Breast epithelium (tissue), 4 donors: ENCODE measurements at places on chromosomes 2 and 18.
A peak's percentile ranks its signal among the peaks of the same experiment; 100 is the strongest.

GRCh38 chr2:163419000-163419830 lies 316.6 kb downstream of the FIGN start:
- no peak overlapping the region for H3K27ac ChIP-seq
- no peak for DNase-seq
- H3K4me3 ChIP-seq, result no peak overlapping the region
- no peaks in the 10 kb centered on the region for H3K27me3 ChIP-seq

GRCh38 chr2:161070693-161071479 lies 89.3 kb upstream of the TANK start:
- H3K27me3 ChIP-seq, result no peaks in the 10 kb centered on the region
- H3K4me1 ChIP-seq, result no peaks in the 10 kb centered on the region
- H3K4me3 ChIP-seq, result no peak overlapping the region
- no peak overlapping the region for H3K27ac ChIP-seq
- H3K36me3 ChIP-seq, result no peaks in the 10 kb centered on the region

GRCh38 chr18:49668574-49669275 lies 106.9 kb downstream of the LIPG start:
- no peaks in the 10 kb centered on the region for H3K27me3 ChIP-seq
- H3K4me1 ChIP-seq, result peaks cover 3% of the 10 kb centered on the region
- H3K27ac ChIP-seq, result peak overlapping the region; percentile 45
- no peak for DNase-seq

DNA sequence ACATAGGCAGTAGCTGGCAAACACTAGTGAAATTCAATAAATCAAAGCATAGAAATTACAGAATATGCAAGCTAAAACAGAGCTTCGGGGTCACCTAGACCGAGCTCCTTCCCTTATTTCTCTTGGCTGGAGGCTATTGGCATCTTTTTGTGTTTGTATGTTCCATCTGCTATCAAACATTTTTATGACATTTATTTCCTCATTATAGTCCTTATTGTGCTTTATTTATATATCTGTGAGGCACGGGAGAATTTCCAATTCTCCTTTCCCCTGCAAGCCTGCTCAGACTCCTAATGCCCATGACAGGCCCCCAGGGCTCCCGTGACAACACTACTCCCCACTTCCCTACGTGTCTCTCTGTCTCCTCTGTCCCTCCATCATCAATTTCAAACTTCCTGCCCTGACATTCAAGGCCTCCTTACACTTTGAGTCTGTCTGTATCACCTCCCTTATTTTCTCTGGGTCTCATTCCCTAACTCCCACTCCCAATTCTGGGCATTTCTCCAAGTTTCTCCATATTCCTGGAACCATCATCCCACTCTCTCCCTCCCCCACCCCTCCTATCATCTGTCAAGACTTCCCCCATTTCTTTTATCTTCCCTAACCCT lies 316.9 kb downstream of the OSR1 start:
- H3K4me1 ChIP-seq, result no peaks in the 10 kb centered on the region
- no peaks in the 10 kb centered on the region for H3K27me3 ChIP-seq
- no peak overlapping the region for H3K4me3 ChIP-seq
- no peak overlapping the region for H3K27ac ChIP-seq

GRCh38 chr2:23269747-23270146 lies 115.2 kb upstream of the KLHL29 start:
- no peaks in the 10 kb centered on the region for H3K36me3 ChIP-seq
- H3K4me3 ChIP-seq, result no peak overlapping the region
- no peaks in the 10 kb centered on the region for H3K27me3 ChIP-seq
- H3K4me1 ChIP-seq, result no peaks in the 10 kb centered on the region
- H3K27ac ChIP-seq, result no peak overlapping the region

DNA sequence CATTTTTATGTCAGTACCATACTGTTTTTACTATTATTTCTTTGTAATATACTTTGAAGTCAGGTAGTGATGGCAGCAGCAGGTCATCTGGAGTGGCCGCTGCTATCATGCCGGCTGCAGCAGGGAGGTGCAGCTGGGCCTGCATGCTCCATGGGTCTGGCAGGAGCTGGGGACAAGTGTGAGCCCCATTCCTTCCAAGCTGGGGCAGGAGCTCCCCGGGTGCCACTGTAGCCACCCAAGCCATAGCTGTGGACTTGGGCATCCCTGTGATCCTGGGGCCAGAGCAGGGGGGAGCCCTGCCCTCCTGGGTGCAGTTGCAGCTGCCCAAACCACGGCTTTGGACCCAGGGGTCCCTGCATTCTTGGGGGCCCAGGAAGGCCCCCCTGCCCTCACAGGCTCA lies 59.2 kb downstream of the CSRNP3 start:
- no peak for DNase-seq
- H3K36me3 ChIP-seq, result no peaks in the 10 kb centered on the region
- no peaks in the 10 kb centered on the region for H3K4me1 ChIP-seq
- H3K27me3 ChIP-seq, result no peaks in the 10 kb centered on the region
- no peak overlapping the region for H3K4me3 ChIP-seq

GRCh38 chr2:117875786-117876185 lies 61.3 kb downstream of the DDX18 start:
- no peak for DNase-seq
- H3K27me3 ChIP-seq, result no peaks in the 10 kb centered on the region
- no peak overlapping the region for H3K27ac ChIP-seq

- H3K4me3 ChIP-seq, result no peak overlapping the region
- no peaks in the 10 kb centered on the region for H3K4me1 ChIP-seq
- no peak for DNase-seq
Observed at GRCh38 chr2:235514627-235515363, 21.0 kb downstream of the AGAP1 start.

DNA sequence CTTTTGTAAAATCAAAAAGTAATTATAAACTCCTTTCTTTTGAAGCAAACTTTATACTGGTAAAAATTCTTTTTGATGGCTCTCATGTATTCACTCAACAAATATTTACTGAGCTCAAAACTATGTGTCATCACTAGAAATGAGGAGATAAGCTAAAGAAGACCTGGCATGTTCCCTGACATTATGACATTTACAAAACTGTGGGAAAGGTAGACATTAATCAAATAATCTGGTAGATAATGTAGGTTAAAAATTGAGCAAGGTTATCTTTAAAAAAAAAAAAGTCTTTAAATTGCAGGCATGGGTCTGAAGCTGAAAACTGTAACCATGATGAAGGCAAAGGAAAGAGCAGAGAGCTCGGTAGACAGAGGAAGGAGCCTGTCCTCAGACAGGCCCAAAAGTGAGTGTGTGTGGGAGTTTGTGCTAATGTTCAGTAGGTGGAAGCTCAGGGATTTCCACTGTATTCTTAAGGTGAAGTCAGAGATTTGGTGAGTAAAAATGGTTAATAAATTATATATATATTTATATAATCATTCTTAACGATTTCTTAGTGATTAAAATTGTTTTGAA lies 612.9 kb downstream of the LRP1B start:
- no peak overlapping the region for H3K4me3 ChIP-seq
- no peaks in the 10 kb centered on the region for H3K36me3 ChIP-seq
- H3K27me3 ChIP-seq, result no peaks in the 10 kb centered on the region
- DNase-seq, result no peak
- no peaks in the 10 kb centered on the region for H3K4me1 ChIP-seq

GRCh38 chr2:19456705-19457309 lies 98.4 kb upstream of the OSR1 start:
- no peak overlapping the region for H3K27ac ChIP-seq
- DNase-seq, result no peak
- no peaks in the 10 kb centered on the region for H3K4me1 ChIP-seq
- H3K36me3 ChIP-seq, result no peaks in the 10 kb centered on the region
- no peak overlapping the region for H3K4me3 ChIP-seq

- H3K27me3 ChIP-seq, result no peaks in the 10 kb centered on the region
- no peak for DNase-seq
- H3K4me3 ChIP-seq, result no peak overlapping the region
- H3K4me1 ChIP-seq, result no peaks in the 10 kb centered on the region
- H3K36me3 ChIP-seq, result no peaks in the 10 kb centered on the region
Observed at GRCh38 chr2:2851806-2852777, 521.0 kb upstream of the MYT1L start.

- no peak for DNase-seq
- no peaks in the 10 kb centered on the region for H3K27me3 ChIP-seq
- H3K27ac ChIP-seq, result no peak overlapping the region
- H3K36me3 ChIP-seq, result no peaks in the 10 kb centered on the region
- H3K4me1 ChIP-seq, result no peaks in the 10 kb centered on the region
Observed at GRCh38 chr18:44195394-44196140, 485.1 kb upstream of the SETBP1 start.

- peak; percentile 77 for DNase-seq
- H3K4me3 ChIP-seq, result no peak overlapping the region
- H3K4me1 ChIP-seq, result peaks cover 4% of the 10 kb centered on the region
Observed at GRCh38 chr2:121038891-121039616, 245.9 kb downstream of the TFCP2L1 start.

GRCh38 chr2:230323385-230324106 lies 3.4 kb upstream of the SP140L start:
- H3K4me1 ChIP-seq, result no peaks in the 10 kb centered on the region
- no peaks in the 10 kb centered on the region for H3K27me3 ChIP-seq
- H3K4me3 ChIP-seq, result no peak overlapping the region
- no peak overlapping the region for H3K27ac ChIP-seq

- DNase-seq, result no peak
- no peaks in the 10 kb centered on the region for H3K36me3 ChIP-seq
- H3K4me3 ChIP-seq, result no peak overlapping the region
- no peak overlapping the region for H3K27ac ChIP-seq
- H3K4me1 ChIP-seq, result no peaks in the 10 kb centered on the region
Observed at GRCh38 chr2:212177724-212178123, 360.9 kb downstream of the ERBB4 start.

DNA sequence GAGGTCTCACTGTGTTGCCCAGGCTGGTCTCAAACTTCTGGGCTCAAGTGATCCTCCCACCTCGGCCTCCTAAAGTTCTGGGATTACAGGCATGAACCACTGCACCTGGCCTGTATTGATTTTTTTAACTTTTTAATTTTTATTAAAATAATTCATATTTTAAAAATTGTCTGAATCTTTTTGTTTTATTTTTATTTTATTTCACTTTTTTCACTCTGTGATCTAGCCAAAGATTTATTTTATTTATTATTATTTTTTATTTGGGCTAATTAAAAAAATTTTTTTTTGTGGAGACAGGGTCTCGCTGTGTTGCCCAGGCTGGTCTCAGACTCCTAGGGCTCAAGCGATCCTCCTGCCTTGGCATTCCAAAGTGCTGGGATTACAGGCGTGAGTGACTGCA lies 14.1 kb downstream of the UGGT1 start:
- no peak overlapping the region for H3K4me3 ChIP-seq
- H3K4me1 ChIP-seq, result no peaks in the 10 kb centered on the region
- no peaks in the 10 kb centered on the region for H3K27me3 ChIP-seq
- H3K36me3 ChIP-seq, result no peaks in the 10 kb centered on the region
- DNase-seq, result no peak
- H3K27ac ChIP-seq, result no peak overlapping the region

DNA sequence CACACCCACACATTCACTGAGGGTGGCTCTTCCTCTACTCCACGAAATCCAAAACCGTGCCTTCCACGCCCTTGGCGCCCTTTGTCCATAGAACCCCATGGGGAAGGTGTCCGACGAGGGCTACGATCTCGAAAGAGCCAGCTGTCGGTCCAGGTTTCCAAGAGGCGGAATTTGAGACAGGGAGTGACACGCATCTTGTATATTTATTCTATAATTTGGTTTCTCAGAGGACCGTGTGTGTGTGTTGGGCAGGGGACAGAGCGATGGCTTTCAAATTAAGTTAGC lies 726 bp downstream of the C2orf69 start:
- no peaks in the 10 kb centered on the region for H3K27me3 ChIP-seq
- H3K27ac ChIP-seq, result peak overlapping the region; percentile 96
- peak overlapping the region; percentile 94 for H3K4me3 ChIP-seq
- peaks cover 7% of the 10 kb centered on the region for H3K4me1 ChIP-seq
- H3K36me3 ChIP-seq, result no peaks in the 10 kb centered on the region

DNA sequence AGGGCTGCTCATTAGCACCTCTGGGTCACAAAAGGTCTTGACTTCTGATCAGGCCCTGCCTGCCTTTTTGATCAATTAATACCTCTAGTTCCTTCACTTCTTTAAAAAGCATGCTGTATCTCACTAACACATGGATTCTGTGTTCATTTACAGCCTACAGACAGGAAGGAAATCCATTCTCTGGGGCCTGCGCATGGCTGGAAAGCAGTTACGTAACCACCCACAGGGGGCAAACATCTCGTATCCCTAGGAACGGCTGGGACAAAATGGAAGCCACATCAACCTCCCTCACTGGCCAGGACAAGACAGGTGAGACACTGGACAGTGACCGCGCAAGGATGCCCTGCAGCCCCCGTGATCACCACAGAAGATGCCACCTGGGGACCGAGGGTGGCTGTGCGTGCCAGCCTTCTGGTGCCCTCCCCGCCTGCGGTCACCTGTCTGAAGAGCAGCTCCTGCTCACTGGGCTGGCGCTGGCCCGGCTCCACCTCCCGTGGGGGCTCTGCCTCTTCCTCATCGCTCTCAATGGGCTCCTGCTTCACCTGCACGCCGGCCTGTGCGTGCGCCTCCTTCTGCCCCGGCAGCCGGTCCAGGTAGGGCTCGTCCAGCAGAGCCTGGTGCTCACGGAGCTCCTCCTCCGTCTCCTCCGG lies 266.9 kb downstream of the TWIST2 start:
- H3K27me3 ChIP-seq, result no peaks in the 10 kb centered on the region
- no peak for DNase-seq
- H3K4me1 ChIP-seq, result no peaks in the 10 kb centered on the region
- no peaks in the 10 kb centered on the region for H3K36me3 ChIP-seq
- no peak overlapping the region for H3K4me3 ChIP-seq

- H3K27ac ChIP-seq, result no peak overlapping the region
- no peaks in the 10 kb centered on the region for H3K36me3 ChIP-seq
- DNase-seq, result no peak
- H3K4me3 ChIP-seq, result no peak overlapping the region
- H3K4me1 ChIP-seq, result peaks cover 8% of the 10 kb centered on the region
Observed at GRCh38 chr2:160336635-160337034, 136.6 kb upstream of the ITGB6 start.

DNA sequence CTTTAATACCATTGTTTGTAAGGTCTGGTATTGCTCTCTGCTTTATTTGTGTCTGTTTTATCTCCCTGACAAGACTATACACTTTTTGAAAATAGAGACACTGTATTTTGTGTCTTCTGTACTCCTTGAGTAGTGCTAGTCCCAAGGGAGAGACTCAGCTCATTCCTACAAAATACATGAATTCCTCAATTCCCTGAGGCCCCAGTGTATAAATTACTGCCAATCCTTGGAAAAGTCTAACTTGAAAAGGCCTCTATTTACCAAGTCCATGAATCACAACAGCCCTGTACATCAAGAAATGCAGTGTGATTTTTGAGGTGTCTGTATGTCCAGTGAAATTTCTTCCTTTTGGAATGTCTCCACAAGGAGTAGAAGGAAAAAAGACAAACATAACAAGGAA lies 34.9 kb upstream of the NEDD4L start:
- no peaks in the 10 kb centered on the region for H3K4me1 ChIP-seq
- H3K4me3 ChIP-seq, result no peak overlapping the region
- DNase-seq, result no peak
- H3K27ac ChIP-seq, result no peak overlapping the region
- H3K36me3 ChIP-seq, result no peaks in the 10 kb centered on the region

DNA sequence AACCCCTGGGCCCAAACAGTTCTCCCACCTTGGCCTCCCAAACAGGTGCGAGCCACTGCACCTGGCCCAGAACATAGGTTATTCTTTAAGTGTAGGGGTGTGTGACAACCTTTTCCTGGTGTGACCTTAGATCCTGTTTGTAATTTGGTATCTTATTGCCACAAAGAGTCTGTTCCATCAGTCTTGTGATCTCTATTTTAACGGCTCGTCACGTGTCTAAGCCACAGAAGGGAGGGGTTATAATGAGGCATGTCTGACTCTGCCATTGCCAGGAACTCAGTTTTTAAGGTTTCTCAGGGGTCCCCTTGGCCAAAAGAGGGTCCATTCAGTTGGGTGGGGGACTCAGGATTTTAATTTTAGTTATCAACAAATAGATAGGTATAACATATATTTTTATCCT lies 4.4 kb upstream of the ALS2 start:
- H3K27me3 ChIP-seq, result no peaks in the 10 kb centered on the region
- H3K36me3 ChIP-seq, result no peaks in the 10 kb centered on the region
- DNase-seq, result no peak
- no peaks in the 10 kb centered on the region for H3K4me1 ChIP-seq
- no peak overlapping the region for H3K4me3 ChIP-seq
